Activated naive CD4-positive, alpha-beta T cell treated with anti-CD3 and anti-CD28 coated beads for 36 hours (primary cell): ENCODE measurements at places on chromosomes 3 and 15. TPM values are rescaled to one million over a fixed set of nuclear protein-coding genes. Genes with fewer than 3 reads are reported as not detected.

The SLC9C1 gene
- total RNA-seq, result not detected

The ALDH1L1 gene
- not detected for total RNA-seq

The TRAT1 gene
- total RNA-seq, result 17.7 TPM

The GOLGA6D gene
- total RNA-seq, result not detected

The CA12 gene
- 0.12 TPM for total RNA-seq

The SKOR1 gene
- total RNA-seq, result 0.15 TPM

The CXCR6 gene
- not detected for total RNA-seq

The EPHB1 gene
- 0.32 TPM for total RNA-seq

The VGLL3 gene
- not detected for total RNA-seq

The KIF7 gene
- total RNA-seq, result 0.94 TPM

The CKMT1A gene
- 0.35 TPM for total RNA-seq

The UPK1B gene
- total RNA-seq, result 0.21 TPM

The DOCK3 gene
- total RNA-seq, result 1.6 TPM

The KIF23 gene
- 68.8 TPM for total RNA-seq

The XCR1 gene
- total RNA-seq, result not detected

The C3orf20 gene
- 0.17 TPM for total RNA-seq

The NR1I2 gene
- 0.88 TPM for total RNA-seq

The MAN2A2 gene
- total RNA-seq, result 141 TPM

The SERPINI1 gene
- 0.76 TPM for total RNA-seq

The GOLGA6B gene
- total RNA-seq, result not detected

The FBXW12 gene
- not detected for total RNA-seq

The CPLX3 gene
- not detected for total RNA-seq

The ALDH1A3 gene
- total RNA-seq, result not detected

The P2RY12 gene
- not detected for total RNA-seq

The FANCD2OS gene
- not detected for total RNA-seq
